Left kidney (tissue), 8 donors: ENCODE measurements at places on chromosomes 5 and 9. TPM values are rescaled to one million over a fixed set of nuclear protein-coding genes. Genes with fewer than 3 reads are reported as not detected.
A peak's percentile ranks its signal among the peaks of the same experiment; 100 is the strongest.

- DNase-seq, result no peak
These were observed 62.5 kb upstream of the SPOCK1 start for GRCh38 chr5:137561608-137562007.

DNA sequence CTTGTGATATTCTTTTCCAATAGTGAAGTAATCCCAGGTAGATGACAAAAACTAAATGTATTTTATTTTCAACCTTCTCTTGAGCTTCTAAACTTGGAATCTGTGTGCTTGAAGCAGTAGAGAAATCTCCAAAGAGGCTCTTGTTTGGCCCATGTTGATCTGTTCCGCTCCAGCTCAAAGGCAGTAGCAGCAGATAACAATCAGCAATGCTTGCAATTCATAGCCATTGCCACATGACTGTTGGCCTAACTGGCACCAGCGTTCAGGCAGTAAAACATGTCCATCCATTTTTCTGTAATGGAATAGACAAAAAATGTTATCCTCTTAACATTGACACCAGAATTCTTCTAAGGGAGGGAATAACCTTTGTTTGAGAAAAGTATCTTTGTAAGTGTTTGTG, 270.7 kb upstream of the MSX2 start:
- no peak for DNase-seq

- no peak for DNase-seq
These were observed 204.2 kb downstream of the ARHGAP26 start for GRCh38 chr5:142974409-142974808.

The PHF24 gene
- polyA plus RNA-seq, result 0.33 TPM

GRCh38 chr5:150582241-150583109, 58.0 kb upstream of the SYNPO start:
- DNase-seq, result peak; percentile 64

DNA sequence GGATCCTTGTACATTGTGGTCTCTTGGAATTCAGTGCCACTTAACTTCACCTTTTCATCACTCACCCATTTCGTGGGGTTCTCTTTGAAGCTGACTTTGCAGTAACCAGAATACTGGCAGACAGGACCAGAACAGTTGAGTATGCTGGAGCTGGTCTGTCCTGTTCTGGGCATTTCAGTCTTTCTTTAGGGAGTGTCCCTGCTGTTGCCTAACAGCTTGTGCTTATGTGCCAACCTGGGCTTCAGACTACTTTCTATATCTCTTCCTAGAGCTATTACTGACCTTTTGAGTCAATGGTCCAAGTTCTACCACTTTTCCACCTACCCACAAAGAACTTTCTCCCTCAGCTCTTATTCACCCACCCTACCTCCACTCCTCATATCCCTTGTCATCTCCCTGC, 10.0 kb upstream of the INSL6 start:
- no peak for DNase-seq

- peak; percentile 91 for DNase-seq
These were observed 27.3 kb upstream of the FGF1 start for GRCh38 chr5:142713121-142713706.

The OCLN gene
- 49.7 TPM for polyA plus RNA-seq

GRCh38 chr5:56319526-56320181, 86.5 kb upstream of the ANKRD55 start:
- no peak for DNase-seq

- DNase-seq, result no peak
These were observed 52.7 kb upstream of the NR5A1 start for GRCh38 chr9:124559871-124560270.

- no peak for DNase-seq
These were observed 75.4 kb downstream of the SLC38A9 start for GRCh38 chr5:55636683-55637082.

DNA sequence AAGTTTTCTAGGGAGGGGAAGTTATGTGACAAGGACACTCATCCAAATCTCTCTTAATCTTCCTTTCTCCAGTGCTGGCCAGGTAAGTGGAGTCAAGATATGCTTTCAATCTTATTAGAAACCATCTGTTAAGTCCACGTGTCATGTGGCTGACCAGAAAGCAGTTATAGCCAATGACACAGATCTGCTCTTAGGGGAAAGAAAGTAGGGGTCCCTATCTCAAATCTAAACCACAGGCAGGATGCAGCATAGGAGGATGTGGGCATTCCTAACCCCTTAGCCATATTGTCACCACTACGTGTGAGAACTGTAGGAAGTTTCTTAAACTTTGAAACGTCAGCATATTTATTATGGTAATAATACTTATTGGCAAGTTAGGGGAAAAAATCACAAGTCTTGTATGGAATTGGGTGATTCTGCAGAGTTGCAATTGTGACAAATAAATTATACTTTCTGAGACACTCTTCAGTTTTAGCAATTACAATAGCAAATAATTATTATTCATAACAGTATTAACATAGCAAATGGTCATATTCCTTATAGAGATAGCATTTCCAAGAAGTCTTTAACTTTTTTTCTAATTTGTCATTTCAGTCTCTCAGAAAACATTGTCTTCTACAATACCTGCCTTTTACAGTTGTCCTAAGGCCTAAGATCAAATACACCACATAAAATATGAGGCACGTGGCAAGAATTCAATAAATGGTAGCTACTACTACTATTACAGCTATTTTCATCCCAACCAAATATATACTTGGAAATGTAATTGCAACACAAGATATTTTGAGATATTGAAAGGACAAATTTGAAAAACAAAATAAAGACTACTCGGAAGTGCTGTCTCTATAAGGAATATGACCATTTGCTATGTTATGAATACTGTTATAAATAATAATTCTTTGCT, 236.9 kb downstream of the PDE4D start:
- DNase-seq, result no peak

The BTNL9 gene
- polyA plus RNA-seq, result 10.7 TPM

GRCh38 chr9:126524353-126525077, 89.2 kb upstream of the LMX1B start:
- no peak for DNase-seq

DNA sequence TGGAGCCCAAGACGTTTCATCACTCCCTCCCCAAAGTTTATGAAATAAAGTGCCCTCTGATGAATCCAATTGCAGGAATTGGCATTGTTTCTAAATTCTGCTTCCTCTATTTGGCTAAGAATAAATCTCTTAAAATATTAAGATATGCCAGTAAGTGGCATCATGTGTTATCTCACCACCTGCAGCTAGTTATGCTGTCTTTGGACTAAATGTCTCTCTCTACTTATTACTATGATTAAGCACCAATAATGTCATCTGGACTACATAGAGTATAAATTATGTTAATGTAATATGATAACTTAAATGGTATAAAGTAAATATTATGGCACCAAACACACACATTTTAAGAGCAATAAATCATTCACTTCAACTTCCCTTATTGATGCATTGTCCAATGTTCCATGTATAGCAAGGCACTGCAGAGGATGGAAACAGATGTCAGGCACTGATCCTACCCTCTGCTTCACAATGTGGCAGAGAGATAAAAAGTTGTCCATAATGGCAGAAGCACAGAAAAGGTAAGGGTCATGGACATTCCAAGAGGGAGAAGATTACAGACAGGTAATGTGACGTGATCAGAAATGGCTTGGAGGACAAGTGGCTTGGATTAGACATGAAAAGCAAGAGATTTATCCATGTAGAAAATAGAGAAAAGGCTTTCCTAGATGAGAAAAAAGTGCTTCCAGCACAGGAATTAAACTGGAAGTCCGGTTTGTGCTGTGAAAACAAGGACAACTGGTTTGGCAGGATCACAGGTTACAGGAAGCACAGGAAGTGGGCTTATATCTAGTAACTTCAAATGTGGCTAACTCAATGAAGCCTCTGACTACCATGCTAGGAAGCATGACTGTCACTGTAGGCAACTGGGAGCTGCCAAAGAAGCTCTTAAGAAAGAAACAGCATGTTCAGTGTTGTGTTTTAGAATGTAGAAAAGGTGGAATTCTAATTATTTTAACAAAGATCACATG, 26.7 kb downstream of the MARCHF11 start:
- DNase-seq, result no peak

GRCh38 chr5:107735558-107735957, 64.8 kb upstream of the EFNA5 start:
- DNase-seq, result no peak

The OSTF1 gene
- 23.4 TPM for polyA plus RNA-seq

- DNase-seq, result peak; percentile 27
These were observed 1.6 kb downstream of the KDM4C start for GRCh38 chr9:6759185-6759977.

GRCh38 chr9:85960688-85961093, 19.7 kb downstream of the NAA35 start:
- no peak for DNase-seq

The FBP1 gene
- 66.0 TPM for polyA plus RNA-seq

- DNase-seq, result no peak
These were observed 1.3 kb downstream of the CD74 start for GRCh38 chr5:150411245-150411979.

The LRRC70 gene
- 7.3 TPM for polyA plus RNA-seq

GRCh38 chr5:37892586-37892985, 52.7 kb upstream of the GDNF start:
- no peak for DNase-seq

DNA sequence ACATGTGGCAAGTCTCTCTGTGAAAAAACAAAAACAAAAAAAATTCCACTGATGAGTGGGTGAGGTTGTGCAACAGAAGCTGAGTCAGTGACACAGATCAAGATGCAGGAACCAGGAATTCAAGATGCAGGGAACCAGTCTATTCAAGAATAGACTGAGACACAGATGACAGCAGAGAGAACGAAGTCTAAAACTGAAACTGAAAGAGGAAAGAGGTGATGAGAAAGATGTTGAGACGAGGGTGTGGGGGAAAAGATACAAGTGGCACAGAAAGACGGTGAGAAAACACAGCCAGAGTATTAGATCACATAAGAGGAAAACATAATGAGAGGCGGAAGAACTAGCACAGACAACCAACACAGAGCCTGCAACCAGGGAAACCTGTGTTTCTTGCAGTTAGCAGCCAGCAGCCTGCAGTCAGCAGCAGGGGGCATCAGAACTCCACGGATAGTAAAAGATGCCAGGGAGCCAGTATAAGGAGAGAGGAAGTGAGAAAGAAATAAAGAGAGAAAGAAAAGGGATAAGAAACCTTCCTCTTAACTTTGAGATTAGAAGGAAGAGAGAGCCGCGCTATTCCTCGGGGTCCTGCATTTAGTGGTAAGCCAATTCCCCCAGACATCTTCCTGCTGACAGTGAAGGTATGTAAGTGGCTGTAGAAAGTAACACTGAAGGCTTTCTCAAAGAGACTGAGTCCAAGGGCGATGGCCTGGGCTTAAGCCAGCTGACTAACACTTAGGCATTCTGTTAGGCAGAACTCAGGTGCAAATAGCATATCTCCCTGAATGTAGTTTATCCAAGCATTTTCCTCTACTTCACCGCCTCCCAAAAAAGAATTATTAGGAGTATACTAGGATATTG, 79.0 kb downstream of the TLR4 start:
- DNase-seq, result peak; percentile 76

The RETREG1 gene
- polyA plus RNA-seq, result 43.1 TPM

DNA sequence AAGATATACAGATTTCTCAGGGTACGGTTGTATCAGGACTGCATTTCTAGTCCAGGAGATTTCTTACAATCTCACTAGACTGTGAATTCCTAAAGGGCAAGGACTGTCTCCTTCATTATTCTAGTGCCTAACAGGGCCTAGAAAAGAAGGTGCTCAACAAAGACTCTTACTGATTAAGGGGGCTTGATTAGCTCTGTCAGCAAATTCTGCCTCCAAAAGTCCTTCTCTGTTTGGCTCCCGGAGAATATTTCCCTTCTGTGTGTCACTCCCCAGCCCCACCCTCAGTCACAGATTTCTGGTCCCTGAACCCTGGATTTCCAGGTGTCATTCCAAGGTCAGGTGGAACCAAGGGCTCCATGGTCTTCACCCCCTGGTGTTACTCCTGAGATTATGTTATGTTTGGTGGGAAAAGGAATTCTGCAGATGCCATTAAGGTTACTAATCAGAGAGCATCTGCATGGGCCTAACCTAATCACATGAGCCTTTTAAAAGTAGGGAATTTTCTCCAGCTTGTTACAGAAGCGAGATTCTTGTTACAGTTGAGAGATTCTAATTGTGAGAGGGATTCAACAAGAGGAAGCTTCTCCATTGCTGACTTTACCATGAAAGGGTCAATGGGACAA, 167.7 kb upstream of the LHFPL2 start:
- no peak for DNase-seq

The CYFIP2 gene
- 124 TPM for polyA plus RNA-seq

GRCh38 chr9:106486685-106487084, 376.3 kb upstream of the ZNF462 start:
- no peak for DNase-seq

GRCh38 chr5:102483736-102484135, 15.1 kb downstream of the SLCO6A1 start:
- DNase-seq, result no peak

DNA sequence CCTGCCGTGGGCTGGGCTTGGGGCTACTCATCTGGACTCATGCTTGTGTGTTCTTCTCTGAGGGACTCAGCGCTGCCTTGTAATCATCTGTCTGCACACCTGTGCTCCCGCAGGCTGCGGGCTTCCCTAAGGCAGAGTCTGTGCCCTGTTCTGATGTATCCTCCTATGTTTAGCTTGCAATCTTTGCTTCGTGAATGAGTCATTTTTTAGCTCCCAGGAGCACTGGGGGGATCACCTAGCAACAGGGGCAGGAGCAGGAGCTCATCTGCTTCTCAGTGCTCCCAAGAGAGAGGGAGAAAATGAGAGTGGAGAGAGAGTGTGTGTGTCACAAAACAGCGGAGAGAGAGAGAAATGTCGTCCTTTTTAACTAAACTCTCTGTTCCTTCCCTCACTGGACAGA, 202.4 kb upstream of the ZNF618 start:
- DNase-seq, result no peak

DNA sequence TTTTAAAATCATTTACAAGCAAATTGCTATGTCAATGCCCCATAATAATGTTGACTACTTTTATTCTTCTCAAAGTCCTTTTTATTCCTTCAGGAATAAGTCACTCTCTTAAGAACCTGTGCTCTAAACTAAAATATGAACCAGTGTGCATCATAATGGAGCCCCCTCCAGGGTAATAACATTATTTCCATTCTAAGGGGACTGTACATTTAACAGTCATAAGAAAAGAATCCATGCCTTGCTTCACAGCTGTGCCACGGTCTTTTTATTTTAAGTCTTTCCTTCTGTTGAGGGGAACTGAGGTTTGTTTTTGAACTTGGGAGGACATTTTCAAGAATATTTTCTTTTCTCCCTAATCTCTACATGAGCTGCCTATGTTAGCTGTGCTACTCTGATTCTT, 297.6 kb downstream of the MAN2A1 start:
- no peak for DNase-seq
